Mesenchymal stem cell (in vitro differentiated cells and primary cell): ENCODE measurements at places on chromosomes 4 and X.
A peak's percentile ranks its signal among the peaks of the same experiment; 100 is the strongest.

- no peaks in the 10 kb centered on the region for H3K4me1 ChIP-seq
- no peak for DNase-seq
- no peak overlapping the region for H3K27ac ChIP-seq
- no peaks in the 10 kb centered on the region for H3K36me3 ChIP-seq
These were observed 3.7 kb downstream of the KLB start for GRCh38 chr4:39410415-39410814.

- H3K36me3 ChIP-seq: no peaks in the 10 kb centered on the region
- no peak for DNase-seq
- no peak overlapping the region for H3K27ac ChIP-seq
- no peaks in the 10 kb centered on the region for H3K4me1 ChIP-seq
- no peak overlapping the region for H3K4me3 ChIP-seq
- H3K27me3 ChIP-seq: no peaks in the 10 kb centered on the region
These were observed 72.0 kb upstream of the SMARCAD1 start for GRCh38 chr4:94135701-94136100.

- H3K4me3 ChIP-seq: no peak overlapping the region
- H3K27me3 ChIP-seq: no peaks in the 10 kb centered on the region
- no peak for DNase-seq
- peaks cover 2% of the 10 kb centered on the region for H3K4me1 ChIP-seq
- H3K27ac ChIP-seq: no peak overlapping the region
These were observed 2.1 kb downstream of the LOC101059915 start for GRCh38 chrX:71669492-71669891.

DNA sequence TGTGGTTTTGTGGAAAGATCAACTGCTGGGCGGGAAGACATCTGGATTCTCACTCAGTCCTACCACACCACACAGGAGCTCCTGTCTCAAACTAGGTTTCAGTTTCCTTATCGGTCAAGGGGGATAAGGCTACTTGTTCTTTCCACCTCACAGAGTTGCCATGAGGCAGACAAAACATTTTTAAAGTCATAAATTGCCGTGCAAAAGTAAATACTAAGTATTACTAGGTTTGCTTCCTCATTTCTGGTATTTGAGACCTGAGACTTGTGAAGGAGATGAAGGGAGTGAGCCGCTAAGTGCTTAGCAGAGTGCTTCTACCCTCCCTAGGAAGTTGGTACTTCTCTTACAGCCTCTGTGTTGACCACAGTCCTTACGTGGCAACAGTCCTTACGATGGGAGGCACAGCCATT lies 1.5 kb downstream of the LAP3 start:
- H3K36me3 ChIP-seq: peaks cover 10% of the 10 kb centered on the region
- no peaks in the 10 kb centered on the region for H3K27me3 ChIP-seq
- peak; percentile 61 for DNase-seq
- H3K4me1 ChIP-seq: peaks cover 11% of the 10 kb centered on the region
- no peak overlapping the region for H3K27ac ChIP-seq

- H3K27me3 ChIP-seq: no peaks in the 10 kb centered on the region
- peak; percentile 40 for DNase-seq
- no peak overlapping the region for H3K4me3 ChIP-seq
These were observed 55.0 kb downstream of the LRBA start for GRCh38 chr4:150960079-150960478.

DNA sequence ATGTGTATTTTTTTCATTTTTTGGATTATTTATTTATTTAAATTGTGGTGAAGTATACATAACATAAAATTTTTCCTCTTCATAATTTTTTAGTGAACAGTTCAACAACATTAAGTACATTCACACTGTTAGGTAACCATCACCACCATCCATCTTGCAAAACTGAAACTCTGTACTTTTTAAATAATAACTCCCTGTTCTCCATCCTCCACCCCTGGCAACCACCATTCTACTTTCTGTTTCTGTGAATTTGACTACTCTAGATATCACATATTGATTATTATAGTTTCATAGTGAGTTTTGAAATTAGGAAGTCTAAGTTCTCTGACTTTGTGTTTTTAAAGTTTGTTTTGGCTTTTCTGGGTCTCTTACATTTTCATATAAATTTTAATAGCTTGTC lies 89.3 kb upstream of the STX18 start:
- no peak overlapping the region for H3K4me3 ChIP-seq
- no peaks in the 10 kb centered on the region for H3K27me3 ChIP-seq
- H3K4me1 ChIP-seq: no peaks in the 10 kb centered on the region

DNA sequence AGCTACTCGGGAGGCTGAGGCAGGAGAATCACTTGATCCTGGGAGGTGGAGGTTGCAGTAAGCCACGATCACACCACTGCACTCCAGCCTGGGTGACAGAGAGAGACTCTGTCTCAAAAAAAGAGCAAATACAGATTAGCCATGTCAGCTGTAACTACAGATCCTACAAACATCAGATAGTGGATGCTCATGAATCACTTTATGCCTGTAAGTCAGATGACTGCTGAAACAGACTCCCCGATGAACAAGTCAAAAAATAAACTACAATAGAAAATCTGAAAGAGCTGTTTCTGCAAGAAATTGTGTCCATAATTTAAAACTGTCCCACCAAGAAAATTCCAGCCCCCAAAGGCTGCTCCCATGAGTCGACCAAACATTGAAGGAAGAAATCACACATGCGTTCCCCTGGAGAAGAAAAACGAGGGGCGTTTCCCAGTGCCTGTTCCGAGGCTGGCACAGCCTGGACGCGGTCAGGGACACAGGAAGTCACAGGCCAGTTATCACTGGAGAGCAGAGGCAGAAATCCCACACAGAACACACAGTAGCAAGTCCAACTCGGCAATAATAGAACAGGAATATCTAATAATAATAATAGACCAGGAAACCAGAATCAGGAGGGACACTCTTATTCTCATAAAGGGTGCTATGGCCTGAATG lies 30.0 kb upstream of the GTPBP6 start:
- H3K4me3 ChIP-seq: no peak overlapping the region
- DNase-seq: peak; percentile 52
- peaks cover 8% of the 10 kb centered on the region for H3K36me3 ChIP-seq
- no peaks in the 10 kb centered on the region for H3K27me3 ChIP-seq
- peaks cover 7% of the 10 kb centered on the region for H3K4me1 ChIP-seq

DNA sequence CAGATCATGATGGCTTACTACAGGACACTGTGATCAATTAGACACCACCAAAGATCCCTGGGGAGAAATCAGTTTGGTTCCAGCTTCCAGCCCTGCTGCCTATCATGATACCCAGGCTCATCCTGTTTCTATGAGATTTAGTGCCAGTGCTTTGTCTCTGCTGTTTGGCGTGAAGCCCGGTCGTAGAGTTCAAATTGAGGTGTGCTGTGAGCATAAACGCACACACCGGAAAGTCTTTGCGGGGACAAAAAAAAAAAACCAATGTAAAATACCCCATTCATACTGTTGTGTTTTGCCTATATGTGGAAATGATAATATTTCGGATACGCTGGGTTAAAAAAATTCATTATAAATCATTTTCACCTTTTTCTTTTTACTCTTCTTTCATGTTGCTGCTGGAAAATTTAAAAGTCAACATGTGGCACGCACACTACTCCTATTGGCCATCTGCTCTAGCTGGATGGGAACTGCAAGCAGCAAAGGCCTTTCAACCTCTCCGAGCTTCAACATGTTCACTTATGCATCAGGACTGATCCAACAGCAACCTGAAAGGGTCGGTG lies 607 bp upstream of the DKC1 start:
- H3K4me1 ChIP-seq: no peaks in the 10 kb centered on the region
- peak overlapping the region; percentile 46 for H3K4me3 ChIP-seq
- no peak for DNase-seq
- peaks cover 2% of the 10 kb centered on the region for H3K27me3 ChIP-seq

DNA sequence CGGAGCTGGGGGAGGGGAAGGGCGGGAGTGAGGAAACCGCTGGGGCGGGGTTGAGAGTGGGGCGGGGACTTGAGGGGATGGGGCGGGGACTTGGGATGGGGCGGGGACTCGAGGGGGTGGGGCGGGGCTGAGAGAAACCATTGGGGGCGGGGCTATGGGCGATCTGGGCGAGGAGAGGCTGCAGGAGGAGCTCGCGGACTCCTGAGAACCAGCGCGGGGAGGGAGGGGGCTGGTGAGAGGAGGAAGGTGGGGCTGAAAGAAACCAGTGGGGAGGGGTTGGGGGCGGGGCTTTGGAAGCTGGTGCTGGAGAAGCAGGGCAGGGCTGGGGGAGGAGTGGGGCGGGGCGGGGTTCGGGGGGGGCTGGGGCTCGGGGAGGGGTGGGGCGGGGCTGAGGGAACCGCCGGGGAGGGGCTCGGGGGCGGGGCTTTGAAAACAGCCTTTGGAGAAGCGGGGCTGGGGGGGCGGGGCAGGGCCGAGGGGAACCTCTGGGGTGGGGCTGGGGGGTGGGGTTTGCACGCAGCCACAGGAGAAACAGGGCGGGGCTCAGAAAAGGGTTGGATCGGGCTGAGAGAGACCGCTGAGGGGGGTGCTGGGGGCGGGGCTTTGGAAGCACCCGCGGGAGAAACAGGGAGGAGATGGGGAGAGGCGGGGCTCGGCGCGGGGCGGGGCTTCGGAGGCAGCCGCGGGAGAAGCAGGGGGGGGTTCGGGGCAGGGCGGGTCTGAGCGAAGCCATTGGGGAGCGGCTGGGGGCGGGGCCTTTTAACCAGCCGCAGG lies 777 bp upstream of the EOLA2 start:
- H3K4me3 ChIP-seq: no peak overlapping the region
- DNase-seq: peak; percentile 92
- peaks cover 10% of the 10 kb centered on the region for H3K36me3 ChIP-seq
- H3K27me3 ChIP-seq: no peaks in the 10 kb centered on the region
- peaks cover 5% of the 10 kb centered on the region for H3K4me1 ChIP-seq

GRCh38 chr4:54227256-54228055 lies 1.6 kb upstream of the PDGFRA start:
- peak overlapping the region; percentile 64 for H3K4me3 ChIP-seq
- peaks cover 48% of the 10 kb centered on the region for H3K4me1 ChIP-seq
- H3K27me3 ChIP-seq: no peaks in the 10 kb centered on the region
- peak overlapping the region; percentile 22 for H3K27ac ChIP-seq
- peak; percentile 88 for DNase-seq

GRCh38 chr4:75679876-75680575 lies 6.8 kb upstream of the G3BP2 start:
- H3K36me3 ChIP-seq: no peaks in the 10 kb centered on the region
- H3K4me3 ChIP-seq: no peak overlapping the region
- no peak overlapping the region for H3K27ac ChIP-seq
- DNase-seq: no peak
- no peaks in the 10 kb centered on the region for H3K27me3 ChIP-seq

- DNase-seq: peak; percentile 96
- H3K27ac ChIP-seq: peak overlapping the region; percentile 10
- no peaks in the 10 kb centered on the region for H3K36me3 ChIP-seq
- peak overlapping the region; percentile 34 for H3K4me3 ChIP-seq
- H3K4me1 ChIP-seq: no peaks in the 10 kb centered on the region
These were observed 3.4 kb upstream of the USP53 start for GRCh38 chr4:119209077-119209476.
